Muscle of leg (tissue), 16 donors: ENCODE measurements at places on chromosomes 5 and 9.

DNA sequence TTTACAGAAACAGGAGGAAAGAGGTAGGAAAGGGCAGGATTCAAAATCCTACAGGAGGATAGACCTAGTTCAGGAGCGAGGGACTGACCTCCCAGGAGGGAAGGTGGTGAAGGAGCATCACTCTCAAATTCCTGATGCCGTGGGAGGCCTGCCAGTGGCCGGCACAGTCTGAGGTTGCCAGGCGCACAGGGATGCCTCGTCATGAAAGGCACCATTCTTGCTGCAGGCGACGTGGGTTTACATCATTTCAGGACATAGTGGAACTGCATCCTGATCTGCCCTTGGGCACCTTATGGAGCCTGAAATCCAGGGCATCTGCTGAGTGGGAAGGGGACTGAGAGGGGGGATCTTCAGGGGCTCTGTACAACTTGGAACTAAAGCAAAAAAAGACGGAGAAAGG lies 163.2 kb upstream of the S1PR3 start:
- H3K36me3 ChIP-seq = no peaks in the 10 kb centered on the region
- no peak for DNase-seq
- H3K4me1 ChIP-seq = peaks cover 7% of the 10 kb centered on the region
- H3K27ac ChIP-seq = no peak overlapping the region

GRCh38 chr5:143717400-143717799 lies 94.6 kb upstream of the HMHB1 start:
- H3K36me3 ChIP-seq = no peaks in the 10 kb centered on the region
- H3K27me3 ChIP-seq = no peaks in the 10 kb centered on the region
- peak overlapping the region; percentile 43 for H3K27ac ChIP-seq
- H3K4me1 ChIP-seq = peaks cover 25% of the 10 kb centered on the region
- DNase-seq = peak; percentile 87

GRCh38 chr9:20044686-20045085 lies 255.8 kb upstream of the SLC24A2 start:
- H3K27me3 ChIP-seq = no peaks in the 10 kb centered on the region
- no peak overlapping the region for H3K4me3 ChIP-seq
- no peak overlapping the region for H3K27ac ChIP-seq

- H3K4me3 ChIP-seq = no peak overlapping the region
- H3K27ac ChIP-seq = no peak overlapping the region
- no peaks in the 10 kb centered on the region for H3K36me3 ChIP-seq
- H3K27me3 ChIP-seq = no peaks in the 10 kb centered on the region
Measured at GRCh38 chr9:8417341-8417740, 617.8 kb upstream of the DMAC1 start.

- no peaks in the 10 kb centered on the region for H3K36me3 ChIP-seq
- H3K4me1 ChIP-seq = no peaks in the 10 kb centered on the region
- H3K4me3 ChIP-seq = no peak overlapping the region
- no peak overlapping the region for H3K27ac ChIP-seq
- no peaks in the 10 kb centered on the region for H3K27me3 ChIP-seq
Measured at GRCh38 chr5:103041071-103041676, 78.8 kb downstream of the GIN1 start.

- no peaks in the 10 kb centered on the region for H3K36me3 ChIP-seq
- no peak overlapping the region for H3K27ac ChIP-seq
- H3K4me3 ChIP-seq = no peak overlapping the region
- no peak for DNase-seq
Measured at GRCh38 chr5:90223756-90224155, 185.8 kb downstream of the CETN3 start.
